ENCODE measurements at places on chromosomes 5 and 9.
A peak's percentile ranks its signal among the peaks of the same experiment; 100 is the strongest.

DNA sequence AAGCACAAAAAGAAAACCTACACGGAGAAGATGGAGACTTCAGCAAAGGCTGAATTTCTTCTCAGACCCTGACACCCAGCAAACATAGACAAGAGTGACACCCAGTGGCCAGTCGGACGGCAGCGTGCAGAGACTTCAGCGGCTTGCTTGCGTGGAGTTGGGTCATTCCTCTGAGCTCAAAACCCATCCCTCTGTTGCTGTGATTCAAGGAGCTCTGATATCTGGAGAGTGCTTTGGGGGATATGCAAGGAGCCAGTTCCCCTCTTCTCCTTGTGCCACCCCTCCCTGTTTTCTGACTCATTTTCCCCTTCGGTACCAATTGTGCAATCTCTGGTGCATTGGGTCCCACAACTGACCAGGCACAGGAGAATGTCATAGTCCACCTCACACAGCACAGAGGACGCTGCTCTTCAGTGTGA, 27.5 kb downstream of the SH3TC2 start:
- DNase-seq: peak; percentile 50

DNA sequence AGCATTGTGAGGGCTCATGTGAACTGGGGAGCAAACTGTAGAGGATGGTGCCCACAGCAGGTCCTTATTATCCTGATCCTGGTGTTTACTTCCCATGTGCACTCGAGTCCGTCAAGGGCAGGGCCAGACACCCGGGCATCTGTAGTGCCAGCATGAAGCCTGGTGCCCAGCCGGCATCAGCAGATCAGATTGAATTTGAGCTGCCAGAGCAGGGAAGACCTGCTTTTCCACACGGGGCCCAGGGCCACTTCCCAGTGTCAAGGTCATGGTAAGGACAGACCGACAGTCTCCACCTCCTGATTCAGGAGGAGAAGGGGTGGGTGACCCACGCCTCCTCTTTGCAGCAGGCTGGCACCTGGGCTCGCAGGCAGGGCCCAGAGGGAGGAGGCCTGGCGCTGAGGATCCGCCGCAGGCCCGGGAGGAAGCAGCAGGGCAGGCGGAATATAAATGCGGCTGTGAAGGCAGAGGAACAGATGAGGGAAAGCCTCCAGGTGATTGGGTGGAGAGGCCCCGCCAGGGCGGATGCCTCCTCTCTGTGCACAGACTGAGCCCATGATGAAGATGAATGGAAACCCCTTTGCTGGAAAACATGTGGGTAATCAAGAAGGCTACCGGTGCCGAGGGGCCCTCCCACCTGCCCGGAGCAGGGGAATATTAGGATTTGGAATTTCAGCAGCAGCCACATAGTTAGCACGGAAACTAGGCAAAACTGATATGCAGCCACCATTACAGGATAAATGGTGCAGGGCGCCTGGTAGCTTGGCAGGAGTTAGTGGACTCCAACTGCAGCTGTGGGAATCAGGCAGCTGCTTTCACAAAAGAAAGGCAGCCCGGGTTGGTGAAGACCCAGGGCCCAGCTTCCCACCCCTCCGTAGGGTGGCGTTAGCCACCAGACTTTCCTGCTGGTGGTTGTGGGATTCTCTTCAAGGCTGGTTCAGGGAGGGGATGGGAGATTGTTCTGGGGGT, 114.9 kb downstream of the GAPVD1 start:
- DNase-seq: no peak

DNA sequence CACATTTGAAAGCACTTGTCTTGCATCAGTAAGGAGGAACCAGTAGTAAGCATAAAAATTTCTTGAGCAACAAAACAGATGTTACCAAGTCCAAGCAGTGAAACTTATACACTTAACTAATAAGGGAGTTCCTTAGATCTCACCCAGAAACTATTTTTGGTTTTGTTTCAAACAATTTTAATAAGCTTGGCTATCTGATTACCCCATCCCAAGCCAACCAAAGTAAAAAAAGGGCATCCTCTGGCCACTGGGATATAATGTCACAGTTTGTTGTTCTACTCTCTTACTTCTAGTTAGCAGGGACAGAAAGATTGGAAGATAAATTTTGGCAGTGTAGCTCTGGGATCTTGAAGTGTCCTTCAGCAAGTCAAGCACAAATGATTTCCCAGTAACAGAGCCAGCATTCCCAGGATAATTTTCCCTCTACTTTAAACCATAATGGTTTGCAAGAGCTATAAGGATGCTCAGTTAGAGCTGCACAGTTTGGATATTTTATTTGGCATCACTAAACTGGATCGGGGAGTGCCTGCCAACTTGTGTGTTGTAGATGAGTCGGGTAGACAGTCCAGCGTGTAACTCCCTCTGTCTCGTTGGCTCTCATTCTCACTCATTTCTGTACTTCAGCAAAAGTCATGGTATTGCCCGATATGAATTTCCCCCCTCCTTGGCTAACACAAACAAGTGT, 161.9 kb upstream of the HMHB1 start:
- DNase-seq: no peak

GRCh38 chr9:96320749-96321280, 18.8 kb upstream of the HSD17B3 start:
- DNase-seq: no peak

GRCh38 chr5:172999372-172999973, 15.9 kb downstream of the ATP6V0E1 start:
- no peak for DNase-seq

DNA sequence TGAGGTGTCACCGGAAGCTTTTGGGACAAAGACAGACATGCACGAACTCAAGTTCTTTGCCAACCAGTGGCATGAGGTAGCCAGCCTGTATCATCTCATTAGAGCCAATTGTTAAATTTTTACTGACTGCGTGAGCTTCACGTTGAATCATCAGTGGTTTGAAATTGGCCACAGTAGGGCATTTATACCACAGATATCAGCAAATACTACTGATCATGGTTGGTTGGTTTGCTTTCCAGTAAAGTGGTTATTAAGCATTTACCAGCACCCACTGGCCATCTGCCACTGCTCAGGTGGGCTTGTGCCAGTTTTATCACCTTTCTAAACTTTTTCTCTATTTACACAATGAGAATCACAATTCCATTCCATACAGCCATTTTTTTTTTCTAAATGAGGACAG, 28.4 kb upstream of the SHC3 start:
- DNase-seq: no peak

GRCh38 chr9:135724186-135724787, 22.3 kb downstream of the KCNT1 start:
- DNase-seq: no peak

GRCh38 chr9:134209731-134210311, 45.5 kb upstream of the RNU6ATAC start:
- DNase-seq: no peak
